ENCODE measurements at places on chromosomes 6 and 20.

- no peak for DNase-seq
Observed at GRCh38 chr6:158366363-158366762, 54.1 kb downstream of the TULP4 start.

DNA sequence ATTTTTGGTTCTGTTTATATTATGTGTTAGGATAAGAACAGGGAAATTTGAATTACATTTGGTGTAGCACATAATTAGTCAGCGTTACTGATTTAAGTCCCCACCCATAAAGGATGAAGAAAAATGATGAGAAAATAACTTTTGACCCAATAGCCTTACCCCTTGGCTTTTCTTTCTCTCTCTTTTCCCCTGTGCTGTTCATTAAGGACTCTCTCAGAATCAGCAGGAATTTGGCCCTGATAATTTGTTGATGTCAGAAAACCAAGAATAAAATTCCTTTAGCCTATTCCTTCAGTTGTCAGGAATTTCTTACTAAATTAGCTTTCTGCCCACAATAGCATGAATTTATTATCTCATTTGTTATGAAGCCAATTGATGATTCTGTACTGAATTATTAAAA, 18.5 kb downstream of the PLCB1 start:
- no peak for DNase-seq

- DNase-seq = no peak
Observed at GRCh38 chr20:52622081-52622480, 350.1 kb upstream of the TSHZ2 start.

GRCh38 chr20:7703551-7703961, 236.7 kb downstream of the HAO1 start:
- no peak for DNase-seq

DNA sequence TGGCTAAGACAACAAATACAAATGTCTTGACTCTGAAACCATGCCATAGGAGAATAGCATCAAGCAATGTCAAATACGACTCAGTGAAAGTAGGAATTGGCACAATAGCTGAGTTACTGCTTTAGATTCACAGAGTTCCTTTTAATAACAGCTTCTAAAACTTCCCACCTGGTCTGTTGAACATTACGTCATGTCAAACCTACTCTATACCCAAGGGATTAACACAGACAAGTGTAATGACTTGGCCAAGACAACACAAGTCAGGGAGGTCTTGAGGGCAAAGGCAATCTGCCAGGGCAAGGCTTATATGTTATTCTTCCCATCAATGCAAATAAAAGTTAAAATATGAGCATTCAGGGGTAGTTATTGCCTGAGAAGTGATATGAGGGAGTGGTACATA, 265.1 kb upstream of the PRDM1 start:
- DNase-seq = no peak
